Activated naive CD4-positive, alpha-beta T cell treated with anti-CD3 and anti-CD28 coated beads for 36 hours (primary cell): ENCODE measurements at places on chromosomes 12 and 14. TPM values are rescaled to one million over a fixed set of nuclear protein-coding genes. Genes with fewer than 3 reads are reported as not detected.

IFI27 gene
- total RNA-seq, result 2.3 TPM

OTX2 gene
- not detected for total RNA-seq

TULP3 gene
- 4.4 TPM for total RNA-seq

PLA2G1B gene
- total RNA-seq, result not detected

SPTSSA gene
- 6.2 TPM for total RNA-seq

VWF gene
- not detected for total RNA-seq

PRH2 gene
- not detected for total RNA-seq

HNF1A gene
- total RNA-seq, result not detected

GUCY2C gene
- total RNA-seq, result not detected

DNA sequence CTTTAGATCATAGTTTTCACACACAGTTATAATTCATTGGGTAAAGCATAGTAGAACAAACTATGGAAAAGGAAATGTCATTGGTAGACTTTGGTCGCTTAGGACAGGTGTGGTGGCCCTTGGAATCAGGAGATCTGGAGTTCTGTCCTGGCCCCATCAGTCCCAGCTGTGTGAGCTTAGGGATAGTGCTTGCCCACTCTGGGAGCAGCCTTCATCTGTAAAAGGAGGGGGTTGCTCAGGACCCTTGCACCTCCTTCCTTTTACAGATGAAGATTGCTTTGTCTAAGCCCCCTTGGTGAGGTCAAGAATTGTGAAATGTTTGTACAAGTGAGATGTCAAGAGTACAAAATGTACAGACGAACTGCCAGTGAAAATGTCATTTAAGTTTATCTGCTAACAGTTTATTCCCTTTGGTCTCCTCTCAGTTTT lies 93.2 kb downstream of the BORCS5 start:
- no peak for DNase-seq

GRCh38 chr14:36939265-36939664 lies 233.1 kb downstream of the SLC25A21 start:
- no peak for DNase-seq

GRCh38 chr12:99959549-99960170 lies 25.1 kb downstream of the ANKS1B start:
- DNase-seq, result no peak

DNA sequence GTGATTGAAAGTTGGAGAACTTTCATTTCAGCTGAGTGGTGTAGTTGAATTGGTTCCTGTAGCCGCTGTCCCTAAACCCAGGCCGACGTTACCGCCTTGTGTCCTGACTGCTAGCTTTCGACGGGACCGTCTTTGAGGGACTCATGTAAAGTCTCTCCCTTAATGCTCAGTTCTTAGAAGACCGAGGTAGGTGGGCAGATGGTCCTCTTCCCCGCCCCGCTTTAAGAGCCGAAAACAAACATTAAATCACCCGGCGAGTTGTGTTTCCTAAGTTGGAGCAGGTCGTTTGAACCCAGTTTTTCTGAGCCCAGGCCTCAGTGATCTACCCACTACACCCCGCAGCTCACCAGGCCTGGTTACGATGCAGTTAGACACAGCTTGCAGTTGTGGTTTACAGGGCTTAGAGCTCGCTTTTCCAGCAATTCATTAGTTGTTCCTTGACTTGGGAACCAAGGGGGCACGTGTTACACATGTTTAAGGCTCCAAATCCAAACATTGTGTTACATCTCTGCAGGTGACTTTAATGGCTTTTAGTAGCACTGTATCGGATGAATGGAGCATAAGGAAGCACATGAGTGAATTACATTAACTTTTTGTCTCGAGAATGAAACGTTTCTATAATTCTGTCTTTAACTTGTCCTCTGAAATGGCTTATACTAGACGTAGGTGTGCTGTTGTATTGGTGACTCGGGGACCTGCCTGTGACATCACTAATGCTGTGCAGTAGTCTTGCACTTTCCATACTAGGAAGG lies 790 bp downstream of the NEDD1 start:
- DNase-seq, result peak; percentile 56

DNA sequence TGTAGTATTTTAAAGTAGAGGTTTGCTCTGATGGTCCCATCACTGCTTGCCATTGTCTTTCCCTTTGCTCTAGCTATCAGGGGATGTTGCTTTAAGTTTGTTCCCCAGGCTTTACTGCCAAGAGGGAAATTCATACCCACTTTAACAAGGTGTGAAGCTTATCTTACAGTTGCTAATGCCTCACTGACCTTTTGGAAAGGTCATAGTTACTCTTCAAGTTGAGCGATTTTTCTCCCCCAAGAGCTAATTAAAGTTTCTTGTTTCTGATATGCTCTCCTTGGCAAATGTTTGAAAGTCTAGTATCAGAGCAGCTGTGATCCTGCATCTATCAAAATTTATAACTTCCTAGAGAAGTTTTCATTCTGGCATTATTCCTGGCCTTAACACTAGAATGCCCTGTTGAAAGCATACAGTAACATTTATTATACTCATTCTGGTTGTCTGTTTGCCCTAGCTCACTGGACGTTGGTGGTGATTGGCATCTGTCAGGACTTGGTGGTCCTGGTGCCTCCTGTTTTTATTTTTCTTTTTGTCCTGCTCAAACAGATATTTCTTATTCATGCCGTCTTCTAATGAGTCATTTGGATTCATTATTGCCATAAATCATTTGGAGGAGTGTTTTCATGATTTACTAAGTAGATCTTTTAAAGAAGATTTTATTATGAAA lies 8.1 kb downstream of the ATP2A2 start:
- no peak for DNase-seq

DNA sequence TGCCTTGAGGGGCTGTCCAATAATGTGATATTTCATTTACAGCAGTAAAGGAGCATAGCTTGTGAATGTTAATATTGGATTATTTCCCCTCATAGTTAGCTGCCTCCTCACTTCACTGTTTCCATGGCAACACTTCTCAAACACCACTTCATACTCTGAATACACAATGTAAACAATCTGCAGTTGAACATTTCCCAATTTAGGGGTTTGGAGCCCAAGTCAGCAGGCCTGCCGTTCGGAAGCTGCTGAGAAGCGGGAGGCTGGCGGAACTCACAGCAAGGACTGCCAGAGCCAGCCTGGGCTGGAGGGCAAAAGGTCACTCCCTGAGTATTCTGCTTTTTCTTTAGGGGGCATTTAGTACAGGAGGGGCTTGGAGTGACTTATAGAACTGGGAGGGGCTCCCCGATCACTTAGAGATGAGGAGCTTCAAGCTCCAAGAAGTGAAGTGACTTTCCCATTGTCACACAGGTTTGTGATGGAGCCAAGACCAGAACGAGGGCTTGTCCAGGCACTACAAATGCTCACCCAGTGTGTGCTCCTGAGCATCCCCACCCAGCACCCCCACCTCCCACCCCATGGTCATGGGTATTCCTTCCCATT lies 12.1 kb upstream of the SLC24A4 start:
- no peak for DNase-seq

DNA sequence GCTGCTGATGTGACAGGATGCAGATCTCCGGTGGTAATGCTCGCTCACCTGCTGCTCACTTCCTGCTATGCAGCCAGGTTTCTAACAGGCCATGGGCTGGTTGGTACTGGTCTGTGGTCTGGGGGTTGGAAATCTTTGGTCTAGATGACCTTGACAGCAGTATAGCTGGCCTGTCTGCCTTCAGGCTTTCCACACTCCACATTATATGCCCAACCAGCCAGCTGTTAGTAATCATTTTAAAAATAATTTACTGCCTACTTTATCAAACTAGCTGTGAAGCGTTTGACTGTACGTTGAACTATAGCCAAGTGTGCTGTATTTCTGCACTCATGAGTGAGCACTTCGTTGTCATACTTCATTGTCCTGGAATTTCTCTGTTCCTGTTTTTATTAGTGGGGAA lies 424.0 kb upstream of the GARIN6 start:
- DNase-seq, result no peak

DNA sequence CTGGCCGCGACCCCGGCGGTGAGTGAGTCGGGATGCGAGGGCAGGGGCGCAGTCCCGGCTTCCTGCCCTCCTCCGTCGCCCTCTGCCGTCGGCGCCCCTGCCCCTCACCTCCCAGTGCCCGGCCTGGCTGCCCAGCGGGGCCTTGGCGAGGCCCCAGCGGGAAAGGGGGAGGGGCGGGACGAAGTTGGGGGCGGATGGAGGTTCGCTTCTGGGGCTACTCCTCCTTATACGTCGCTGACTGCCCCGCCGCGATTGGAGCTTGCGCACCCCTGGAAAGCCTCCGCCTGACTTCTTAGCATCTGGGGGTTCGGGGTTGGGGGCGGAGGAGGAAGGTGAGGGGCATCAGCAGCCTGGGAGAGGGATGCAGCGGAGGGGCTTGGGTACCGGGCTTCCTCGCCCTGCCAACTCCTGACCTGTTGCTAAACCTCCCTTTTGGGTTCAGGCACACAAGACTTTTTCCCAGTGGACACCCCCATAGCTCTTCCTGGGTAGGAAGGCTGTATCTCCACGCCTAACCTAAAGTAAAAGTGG lies 406 bp downstream of the TMEM263 start:
- peak; percentile 63 for DNase-seq

- DNase-seq, result no peak
Observed at GRCh38 chr14:91647856-91648255, 84.0 kb downstream of the CATSPERB start.

DNA sequence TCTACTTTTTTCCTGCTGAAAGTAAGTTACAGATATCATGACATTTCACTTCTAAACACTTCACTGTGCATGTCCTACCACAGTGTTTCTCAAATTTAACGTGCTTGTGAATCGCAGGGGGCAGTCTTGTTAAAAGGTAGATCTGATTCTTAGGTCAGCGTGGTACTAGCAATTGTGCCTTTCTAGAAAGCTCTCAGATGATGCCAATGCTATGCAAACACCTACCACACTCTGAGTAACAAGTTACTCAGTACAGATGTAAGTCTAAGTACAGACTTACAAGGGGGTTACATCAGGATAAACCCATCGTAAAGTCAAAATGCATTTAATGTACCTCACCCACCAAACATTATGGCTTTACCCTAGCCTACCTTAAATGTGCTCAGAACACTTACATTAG lies 22.4 kb downstream of the TM7SF3 start:
- DNase-seq, result no peak

GRCh38 chr12:93059925-93060665 lies 131.0 kb upstream of the EEA1 start:
- DNase-seq, result no peak

DNA sequence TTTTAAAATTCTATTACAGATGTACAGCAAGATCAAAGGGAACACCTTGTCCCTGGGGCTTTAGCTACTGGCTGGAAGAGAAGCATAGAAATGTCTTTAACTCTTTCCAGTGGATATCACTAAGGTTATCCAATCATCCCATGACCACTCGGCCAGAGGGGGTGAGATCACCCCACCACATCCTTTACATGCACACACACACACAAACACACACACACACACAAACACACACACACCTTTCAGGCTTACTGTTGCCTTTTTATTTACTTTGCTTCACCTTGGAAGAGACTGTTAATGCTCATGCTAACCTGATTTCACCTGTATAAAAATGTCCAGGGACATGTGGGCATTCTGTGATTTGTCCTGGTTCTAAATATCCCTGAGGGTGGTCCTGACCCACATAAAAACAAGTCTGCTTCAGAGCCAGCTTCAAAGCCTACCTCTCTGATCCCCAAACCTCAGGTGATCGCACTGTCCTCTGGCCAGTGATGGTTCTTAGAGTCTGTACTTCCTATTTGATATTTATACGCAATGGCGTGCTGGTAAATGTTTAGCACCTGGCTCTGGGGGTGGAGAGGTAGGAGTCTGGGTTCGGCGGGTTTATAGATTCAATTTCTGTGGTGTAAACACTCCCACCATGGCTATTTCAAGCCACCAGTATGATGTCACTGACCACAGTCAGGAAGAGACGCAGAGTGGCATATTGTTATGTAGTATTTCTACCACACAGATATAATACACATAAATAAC lies 166.1 kb upstream of the EEA1 start:
- no peak for DNase-seq

DNA sequence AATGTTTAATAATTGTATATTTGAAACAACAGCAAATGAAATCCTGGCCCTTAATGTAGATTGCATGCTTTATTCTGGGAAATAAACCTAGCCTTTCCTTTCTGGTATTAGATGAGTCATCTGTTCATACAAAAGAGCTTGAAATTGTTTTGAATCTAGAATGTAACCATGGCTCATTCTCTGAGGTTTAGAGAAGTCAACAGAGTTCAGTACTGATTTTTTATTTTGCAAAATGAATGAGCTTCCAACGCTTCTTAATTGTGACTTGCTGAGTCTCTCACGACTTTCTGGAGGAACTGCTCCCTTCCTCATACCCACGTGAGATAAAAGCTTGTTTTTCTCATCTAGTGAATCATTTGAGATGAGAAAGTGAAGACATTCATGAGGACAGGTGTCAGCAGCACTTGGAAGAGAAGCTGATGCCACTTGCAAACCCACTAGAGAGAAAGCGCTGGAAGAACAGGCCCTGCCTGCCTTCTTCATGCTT lies 509.6 kb downstream of the VRK1 start:
- peak; percentile 43 for DNase-seq

DNA sequence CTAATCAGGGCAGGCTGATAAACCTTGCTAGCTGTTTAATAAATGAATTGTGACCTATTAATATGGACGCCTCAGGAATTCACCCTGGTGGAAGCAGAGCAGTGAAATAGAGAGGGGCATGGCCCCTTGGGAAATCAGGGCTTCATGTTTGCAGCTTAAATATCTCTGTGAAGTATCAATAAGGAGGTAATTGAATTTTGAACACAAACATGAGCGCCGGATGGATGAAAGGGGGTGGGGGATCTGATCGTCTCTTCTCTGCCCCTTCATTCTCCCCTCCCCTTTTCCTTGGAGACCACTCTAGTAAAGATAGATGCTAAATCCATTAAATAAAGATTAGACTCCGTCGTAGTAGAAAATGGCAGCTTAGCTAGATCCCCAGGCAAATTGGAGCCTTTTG lies 70.5 kb downstream of the LIN52 start:
- DNase-seq, result no peak

- no peak for DNase-seq
Observed at GRCh38 chr12:45966486-45966885, 23.9 kb downstream of the SCAF11 start.

DNA sequence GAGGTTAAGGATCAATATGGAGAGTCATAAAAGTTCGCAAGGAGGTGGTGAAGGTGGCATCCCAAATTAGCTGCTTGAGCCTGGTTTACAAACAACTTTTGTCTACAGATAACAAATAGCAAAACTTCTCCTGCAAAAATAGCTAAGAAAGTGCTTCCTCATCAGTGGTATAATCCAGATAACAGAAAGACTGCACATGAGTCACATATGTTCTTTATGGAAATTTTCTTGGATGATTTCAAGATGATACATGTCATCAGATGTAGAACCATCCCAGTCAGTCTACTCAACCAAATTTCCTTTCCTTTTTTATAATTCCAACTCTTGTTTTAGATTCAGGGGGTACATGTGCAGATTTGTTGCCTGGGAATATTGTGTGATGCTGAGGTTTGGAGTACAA lies 133.0 kb downstream of the BTG1 start:
- no peak for DNase-seq

DNA sequence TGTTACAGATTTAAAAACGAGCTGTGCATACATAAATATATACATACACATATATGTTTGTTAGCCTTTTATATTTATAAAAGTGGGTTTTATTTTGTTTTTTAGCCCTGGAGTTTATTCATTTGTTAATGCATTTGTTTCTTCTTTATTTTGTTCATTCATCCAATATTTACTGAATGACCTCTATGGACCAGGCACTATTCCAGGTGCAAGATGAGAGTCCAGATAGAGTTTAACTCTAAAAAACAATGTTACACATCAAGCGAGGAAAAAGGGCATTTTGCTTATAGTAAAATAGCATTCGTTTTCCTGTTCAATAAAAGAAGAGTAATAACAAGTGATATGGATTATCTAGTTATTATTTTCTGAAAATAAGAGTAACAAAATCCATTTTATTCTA lies 14.2 kb downstream of the ACSS3 start:
- DNase-seq, result no peak

- DNase-seq, result no peak
Observed at GRCh38 chr12:16437926-16438325, 90.5 kb downstream of the MGST1 start.
